DMS 273 treated with DMSO at 0.1 percent for 48 hours (cell line): ENCODE measurements at places on chromosomes 2 and 18.

- DNase-seq: peak; percentile 24
Measured at GRCh38 chr2:167844714-167845530, 402.5 kb downstream of the STK39 start.

GRCh38 chr18:79532313-79533007 lies 136.7 kb downstream of the NFATC1 start:
- DNase-seq: no peak

DNA sequence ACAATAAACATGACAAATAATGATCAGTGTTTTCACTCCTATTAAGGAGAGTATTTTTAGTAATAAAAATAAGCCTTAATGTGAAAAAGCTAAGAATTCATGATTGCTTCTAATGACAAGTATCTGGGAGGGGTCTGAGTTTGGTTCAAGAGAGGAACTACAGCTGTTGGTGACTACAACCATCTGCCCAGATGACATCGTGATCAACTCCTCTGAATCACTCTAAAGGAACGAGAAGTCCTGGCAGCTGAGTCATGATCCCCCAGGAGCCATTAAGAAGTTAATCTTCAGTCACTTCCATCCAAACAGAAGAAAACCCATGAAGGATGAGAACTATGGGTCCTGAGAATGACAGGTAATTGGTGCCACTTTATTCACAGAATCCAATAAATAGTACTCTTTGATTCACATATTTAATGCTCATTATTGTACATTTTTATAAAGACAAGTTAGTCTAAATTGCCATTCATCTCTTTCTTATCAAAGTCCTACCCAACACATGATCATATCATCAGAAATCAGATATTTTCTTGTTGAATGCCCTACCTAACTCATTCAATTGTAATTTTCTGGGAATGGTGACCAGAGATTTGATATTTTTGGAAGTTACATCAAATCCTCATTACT lies 6.8 kb downstream of the TFPI start:
- DNase-seq: peak; percentile 32

DNA sequence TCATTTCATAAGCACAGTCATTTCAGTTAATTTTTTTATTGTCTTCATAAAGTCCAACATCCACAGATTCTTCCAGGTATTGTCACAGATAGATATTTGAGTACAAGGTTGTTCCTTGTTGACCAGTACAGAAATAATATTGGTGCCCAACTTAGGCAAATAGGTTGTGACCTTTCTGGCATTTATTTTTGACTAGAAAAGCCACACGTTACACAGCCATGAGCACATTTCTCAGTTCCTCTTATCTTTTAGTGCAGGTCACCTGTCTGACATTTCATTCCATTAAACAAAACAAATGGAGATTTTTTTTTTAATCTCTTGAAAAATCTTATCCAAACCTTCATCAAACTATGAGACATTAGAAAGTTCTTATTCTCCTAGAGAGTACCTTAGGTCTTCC lies 428.8 kb downstream of the ZNF521 start:
- no peak for DNase-seq

DNA sequence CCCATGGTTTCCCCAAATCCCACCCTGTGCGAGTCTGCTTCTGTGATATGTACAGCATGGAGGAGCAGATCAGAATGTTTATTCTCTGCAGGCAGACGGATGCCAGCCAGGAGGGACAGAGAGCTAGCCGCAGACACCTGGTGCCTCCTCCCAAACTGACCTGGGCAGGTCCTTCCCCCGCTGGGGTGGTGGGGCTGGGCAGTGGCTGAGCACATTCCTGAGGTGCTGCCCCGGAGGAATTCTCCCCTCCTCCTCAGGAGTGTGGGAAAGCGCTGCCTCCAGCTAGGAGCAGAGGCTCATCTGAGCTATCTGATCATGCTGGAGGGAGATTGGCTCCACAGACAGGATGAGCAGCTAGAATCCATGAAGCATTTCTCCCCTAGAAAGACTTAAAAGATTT lies 21.7 kb downstream of the C2orf92 start:
- no peak for DNase-seq

GRCh38 chr18:76982841-76983583 lies 149.6 kb downstream of the MBP start:
- DNase-seq: peak; percentile 23

DNA sequence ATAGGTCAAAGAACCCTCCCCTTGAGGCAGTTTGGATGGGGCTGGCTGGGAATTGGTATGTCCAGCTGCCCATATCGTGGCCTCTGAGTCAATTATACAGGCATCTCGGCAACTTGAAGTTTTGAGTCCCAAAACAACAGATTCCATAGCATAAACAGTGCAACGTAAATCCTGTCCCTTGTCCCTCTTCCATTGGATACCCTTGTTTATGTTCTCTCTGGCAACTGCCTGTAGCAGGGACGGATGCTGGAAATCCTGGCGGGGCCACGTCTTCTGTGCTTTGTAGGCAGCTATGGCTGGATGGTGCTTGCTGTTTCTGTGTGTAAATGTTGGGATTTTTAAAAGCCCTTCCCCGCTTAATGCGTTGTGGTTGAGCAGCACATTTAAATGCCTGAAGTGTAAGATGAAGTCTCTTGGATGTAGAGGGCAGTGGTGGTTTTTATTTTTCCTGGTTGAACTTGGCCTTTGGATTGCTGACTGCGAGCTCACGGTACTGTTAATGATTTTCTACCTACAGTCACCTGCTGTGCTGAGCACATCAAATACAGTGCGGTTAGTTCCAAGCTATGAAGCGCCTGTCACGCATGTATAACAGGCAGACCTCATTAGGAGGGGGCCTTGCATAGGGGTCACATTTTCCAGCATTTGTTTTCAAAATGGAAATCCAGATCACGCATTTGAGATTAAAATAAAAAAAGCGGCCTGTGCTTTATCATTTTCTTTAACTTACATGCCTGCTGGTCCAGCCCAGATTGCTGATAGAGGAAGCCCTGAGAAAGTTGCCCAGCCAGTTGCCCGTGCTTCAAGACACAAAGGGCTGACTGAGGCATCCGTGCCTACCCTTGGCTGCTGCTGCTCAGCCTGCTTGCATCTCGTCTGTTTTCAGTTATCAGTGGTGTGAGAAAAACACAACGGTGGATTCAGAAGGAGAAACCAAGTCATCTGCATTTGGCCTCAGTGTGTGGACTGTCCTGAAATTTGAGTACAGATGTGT lies 84.7 kb downstream of the NEDD4L start:
- DNase-seq: no peak

GRCh38 chr2:129274918-129275317 lies 704.5 kb upstream of the RAB6C start:
- DNase-seq: no peak

GRCh38 chr2:215637651-215638050 lies 201.8 kb upstream of the FN1 start:
- DNase-seq: no peak

DNA sequence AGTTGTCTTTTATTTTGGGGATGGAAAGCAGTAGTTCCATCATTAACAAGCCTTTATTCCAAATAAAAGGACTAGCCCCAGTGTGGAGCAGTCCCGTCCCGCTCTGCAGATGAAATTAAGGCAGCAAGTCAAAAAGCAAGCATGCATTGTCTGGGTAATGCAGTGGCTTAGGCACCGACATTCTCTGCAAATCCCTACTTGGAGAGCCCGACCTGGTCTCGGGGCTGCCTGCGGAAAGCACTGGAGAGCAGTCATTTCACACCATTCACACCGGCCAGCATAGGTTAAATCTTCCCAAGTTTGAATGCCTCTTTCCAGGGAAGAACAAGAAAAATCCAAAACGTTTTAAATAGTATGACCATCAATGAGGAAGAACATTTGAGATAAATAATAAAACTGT lies 24.4 kb upstream of the RAB12 start:
- no peak for DNase-seq

DNA sequence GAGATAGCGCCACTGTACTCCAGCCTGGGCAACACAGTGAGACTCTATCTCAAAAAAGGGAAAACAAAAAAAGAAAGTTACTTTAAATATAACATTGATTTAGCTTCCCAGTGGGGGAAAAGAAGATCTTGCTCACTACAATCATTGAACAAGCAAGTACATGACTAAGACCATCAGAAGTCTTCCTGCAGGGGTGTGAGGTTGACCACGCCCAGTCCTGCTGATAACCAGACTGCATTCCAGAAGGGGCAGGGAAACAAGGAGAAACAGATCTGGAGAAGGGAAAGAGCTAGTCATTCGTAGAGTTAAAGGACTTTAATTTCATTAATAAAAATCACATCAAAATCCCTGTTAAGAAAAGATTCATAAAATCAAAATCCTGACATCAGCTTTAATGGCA lies 77.5 kb downstream of the EPHA4 start:
- no peak for DNase-seq

GRCh38 chr2:209762563-209762962 lies 9.1 kb upstream of the UNC80 start:
- DNase-seq: no peak

- DNase-seq: no peak
Measured at GRCh38 chr2:212908031-212908430, 243.4 kb downstream of the IKZF2 start.

GRCh38 chr18:61474341-61474740 lies 141.1 kb downstream of the CDH20 start:
- DNase-seq: no peak

GRCh38 chr18:54856105-54856646 lies 27.9 kb downstream of the RAB27B start:
- DNase-seq: no peak

DNA sequence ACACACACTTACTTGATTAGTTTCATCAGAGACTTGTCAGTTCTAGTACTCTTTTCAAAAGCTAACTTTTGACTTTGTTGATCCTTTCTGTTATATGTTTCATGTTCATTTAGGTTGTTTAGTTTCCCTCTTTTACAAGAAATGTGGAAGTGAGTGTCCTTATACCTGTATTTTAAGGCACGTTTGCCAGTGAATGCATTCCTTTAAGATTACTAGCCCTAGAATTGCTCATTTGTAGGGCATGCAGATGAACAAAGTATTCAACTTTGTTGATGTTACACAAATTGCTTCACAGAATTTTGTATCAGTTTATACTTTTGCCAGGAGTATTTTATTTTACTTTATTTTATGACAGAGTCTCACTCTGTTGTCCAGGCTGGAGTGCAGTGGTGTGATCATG lies 6.3 kb downstream of the IL1RL2 start:
- DNase-seq: no peak

GRCh38 chr18:9914584-9915290 lies 921 bp downstream of the VAPA start:
- DNase-seq: peak; percentile 24

DNA sequence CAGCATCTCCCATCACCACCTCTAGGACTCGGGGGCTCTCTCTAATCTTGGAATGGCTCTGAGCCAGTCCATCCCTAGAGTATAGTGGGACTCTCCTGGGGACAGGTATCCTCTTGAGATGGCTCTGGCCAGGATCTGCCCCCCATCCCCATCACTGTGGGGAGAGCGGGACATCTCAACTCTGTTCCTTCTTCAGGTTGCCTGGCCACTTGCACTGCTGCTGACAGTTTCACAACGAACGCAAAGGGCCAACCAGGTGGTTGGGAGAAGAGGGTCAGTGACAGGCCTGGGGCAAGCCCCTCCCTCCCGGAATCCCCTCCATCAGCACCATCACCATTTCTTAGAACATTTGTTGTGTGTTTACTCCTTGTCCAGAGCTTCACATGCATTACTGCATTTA lies 62.6 kb downstream of the CIB4 start:
- no peak for DNase-seq

- no peak for DNase-seq
Measured at GRCh38 chr2:46471-47345, at the start of gene FAM110C. Gene FAM110C (minus strand): TSS chr2:46505. CDS start chr2:46385, 120 bp downstream.

GRCh38 chr18:66641056-66641455 lies 37.2 kb upstream of the CDH19 start:
- DNase-seq: no peak

- no peak for DNase-seq
Measured at GRCh38 chr2:68018727-68019126, 44.1 kb downstream of the C1D start.

DNA sequence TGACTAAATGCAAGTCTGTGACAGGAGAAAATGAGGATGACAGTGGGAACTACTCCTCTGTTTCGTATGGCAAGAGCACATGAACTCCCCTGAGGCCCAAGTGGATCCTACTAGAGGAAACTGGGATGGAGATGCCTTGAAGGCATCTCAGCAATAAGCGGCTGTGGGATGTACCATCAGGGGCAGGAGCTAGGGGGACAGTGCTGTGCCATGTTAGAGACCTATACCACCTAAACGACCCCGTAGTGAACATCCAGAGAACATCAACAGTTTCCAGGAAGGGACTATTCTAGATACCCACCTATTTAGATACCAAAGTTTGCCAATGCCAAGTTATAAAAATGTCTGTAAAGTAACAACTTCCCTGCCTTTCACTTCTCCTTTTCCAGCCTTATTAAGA lies 860.8 kb upstream of the ACVR2A start:
- no peak for DNase-seq

- DNase-seq: no peak
Measured at GRCh38 chr18:5543036-5543680, 639 bp downstream of the EPB41L3 start.

- no peak for DNase-seq
Measured at GRCh38 chr2:217652761-217653639, 349.8 kb downstream of the TNS1 start.

- DNase-seq: no peak
Measured at GRCh38 chr2:104777721-104778120, 76.2 kb upstream of the POU3F3 start.

DNA sequence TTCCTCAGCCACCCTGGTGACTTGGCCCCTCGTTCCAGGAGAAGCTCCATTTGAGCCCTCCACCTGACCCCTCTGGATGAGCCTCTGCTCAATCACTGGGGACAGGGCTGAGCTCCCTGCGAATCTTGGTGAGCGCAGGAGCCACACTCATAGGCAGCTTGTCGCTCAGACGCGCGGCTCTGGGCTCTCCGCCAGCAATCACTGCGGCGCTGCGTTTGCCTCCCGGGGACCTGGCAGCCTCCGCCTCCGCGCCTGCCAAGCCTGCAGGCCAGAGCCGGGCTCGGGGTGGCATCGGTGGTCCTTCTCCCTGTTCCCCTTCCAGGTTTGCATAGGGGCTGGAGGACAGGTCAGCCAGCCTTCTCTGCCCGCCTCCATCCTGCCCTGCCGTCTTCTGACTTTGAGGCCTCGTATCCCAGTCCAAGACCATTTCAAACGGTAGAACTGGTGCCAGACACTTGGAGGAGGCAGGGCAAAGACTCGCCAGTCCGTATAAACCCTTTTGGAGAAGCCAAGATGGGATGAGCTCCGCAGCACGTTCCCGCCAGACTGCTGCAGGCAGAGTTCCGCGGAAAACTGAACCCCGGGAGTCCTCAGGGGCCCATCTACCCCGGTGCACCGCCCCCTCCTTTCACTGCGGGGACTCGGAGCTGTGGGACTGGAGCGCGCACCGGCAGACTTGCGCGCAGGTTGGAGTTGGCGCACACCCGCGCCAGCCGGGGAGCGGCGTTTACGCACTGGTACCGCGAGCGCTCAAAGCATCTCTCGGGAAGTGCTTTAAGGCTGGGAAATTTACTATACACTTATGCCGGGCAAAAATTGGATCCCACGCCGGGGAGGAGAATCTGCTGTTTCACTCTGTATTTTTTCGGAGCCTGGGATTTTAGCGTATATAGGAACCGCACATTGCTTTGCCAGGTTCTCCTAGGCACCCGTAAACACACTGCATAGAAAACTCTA lies 1.1 kb upstream of the TACR1 start:
- no peak for DNase-seq

GRCh38 chr2:176582990-176583481 lies 313.8 kb downstream of the MTX2 start:
- peak; percentile 10 for DNase-seq

- no peak for DNase-seq
Measured at GRCh38 chr18:79512461-79513380, 117.0 kb downstream of the NFATC1 start.

- no peak for DNase-seq
Measured at GRCh38 chr18:31233621-31234275, 71.1 kb upstream of the DSC1 start.
